ENCODE measurements at places on chromosomes 6 and 20. TPM values are rescaled to one million over a fixed set of nuclear protein-coding genes. Genes with fewer than 3 reads are reported as not detected.

The CCDC28A gene
- total RNA-seq = 6.4 TPM

GRCh38 chr6:159594750-159595117 lies 98.3 kb downstream of the SOD2 start:
- H3K27me3 ChIP-seq = no peaks in the 10 kb centered on the region
- no peak overlapping the region for H3K4me3 ChIP-seq
- no peaks in the 10 kb centered on the region for H3K4me1 ChIP-seq
- H3K27ac ChIP-seq = no peak overlapping the region
- no peaks in the 10 kb centered on the region for H3K36me3 ChIP-seq

DNA sequence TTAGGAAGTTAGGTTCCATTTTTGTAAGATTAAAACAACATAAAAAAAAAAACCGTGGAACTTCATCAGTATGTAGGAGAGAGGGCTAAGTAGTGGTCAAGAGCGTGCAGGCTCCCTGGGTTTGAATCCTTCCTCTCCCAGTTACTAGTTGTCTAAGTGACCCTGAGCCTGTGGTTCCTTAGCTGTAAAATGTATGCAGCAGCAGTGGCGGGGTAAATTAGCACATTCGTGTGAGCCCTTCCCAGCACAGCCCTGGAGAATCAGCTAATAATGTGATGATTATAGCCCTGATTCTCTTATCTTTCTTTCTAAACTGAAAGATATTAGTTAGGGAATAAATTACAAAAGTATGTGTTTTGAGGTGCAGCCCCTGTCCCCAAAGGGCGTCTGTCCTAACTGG lies 32.6 kb downstream of the TM9SF4 start:
- H3K36me3 ChIP-seq = peaks cover 57% of the 10 kb centered on the region
- no peak overlapping the region for H3K4me3 ChIP-seq
- H3K27ac ChIP-seq = no peak overlapping the region
- no peak for DNase-seq
- H3K4me1 ChIP-seq = no peaks in the 10 kb centered on the region

DNA sequence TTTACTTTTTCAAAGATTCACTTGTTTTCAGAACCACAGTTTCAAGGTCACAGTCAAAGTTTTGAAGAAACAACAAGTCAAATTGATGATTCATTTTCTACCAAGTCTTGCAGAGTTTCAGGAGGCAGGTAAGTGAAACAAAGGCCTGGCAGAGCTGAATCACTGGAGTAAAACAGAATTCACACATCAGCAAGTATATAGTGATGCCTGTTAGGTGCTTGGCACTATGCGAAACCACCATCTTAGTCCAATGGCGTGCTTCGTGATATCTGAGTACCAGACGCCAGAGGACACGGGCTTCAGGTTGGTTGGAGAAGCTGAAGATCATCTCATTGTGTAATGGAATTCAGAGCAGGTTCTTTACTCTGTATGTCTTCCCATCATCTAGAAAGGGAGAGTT lies 75.9 kb downstream of the RTN4IP1 start:
- H3K27ac ChIP-seq = no peak overlapping the region
- no peak for DNase-seq
- H3K36me3 ChIP-seq = no peaks in the 10 kb centered on the region
- no peaks in the 10 kb centered on the region for H3K27me3 ChIP-seq
- peaks cover under 1% of the 10 kb centered on the region for H3K4me1 ChIP-seq

GRCh38 chr6:39914239-39914638 lies 20.0 kb downstream of the MOCS1 start:
- H3K27ac ChIP-seq = no peak overlapping the region
- H3K27me3 ChIP-seq = no peaks in the 10 kb centered on the region
- no peaks in the 10 kb centered on the region for H3K36me3 ChIP-seq
- peaks cover 4% of the 10 kb centered on the region for H3K4me1 ChIP-seq

GRCh38 chr6:22451962-22452361 lies 117.4 kb upstream of the HDGFL1 start:
- no peaks in the 10 kb centered on the region for H3K36me3 ChIP-seq
- H3K4me1 ChIP-seq = peaks cover 10% of the 10 kb centered on the region
- no peak overlapping the region for H3K4me3 ChIP-seq
- DNase-seq = no peak
- H3K27ac ChIP-seq = no peak overlapping the region

Measured in cardiac muscle cell (in vitro differentiated cells and primary cell).